NCI-H526 (cell line): ENCODE measurements at places on chromosomes 3 and 15.

DNA sequence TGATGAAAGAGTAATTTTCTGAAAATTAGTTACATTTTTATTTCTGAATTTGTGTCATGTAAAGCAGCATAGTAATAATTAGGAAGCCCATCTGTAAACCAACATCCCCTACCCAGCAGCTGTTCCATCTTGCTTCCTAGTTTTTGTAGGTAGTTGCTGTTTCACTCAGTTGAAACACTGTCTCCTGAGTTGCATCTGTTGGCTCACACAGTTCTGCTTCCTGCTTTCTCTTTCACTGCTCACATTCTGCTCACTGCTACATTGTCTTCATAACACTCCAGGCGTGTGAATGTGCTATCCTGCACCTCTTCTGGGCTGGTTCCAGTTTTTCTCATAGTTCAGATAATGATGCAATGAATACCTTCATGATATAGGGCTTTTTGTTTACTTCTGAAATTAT, 123.4 kb downstream of the EPHB1 start:
- no peak for DNase-seq

DNA sequence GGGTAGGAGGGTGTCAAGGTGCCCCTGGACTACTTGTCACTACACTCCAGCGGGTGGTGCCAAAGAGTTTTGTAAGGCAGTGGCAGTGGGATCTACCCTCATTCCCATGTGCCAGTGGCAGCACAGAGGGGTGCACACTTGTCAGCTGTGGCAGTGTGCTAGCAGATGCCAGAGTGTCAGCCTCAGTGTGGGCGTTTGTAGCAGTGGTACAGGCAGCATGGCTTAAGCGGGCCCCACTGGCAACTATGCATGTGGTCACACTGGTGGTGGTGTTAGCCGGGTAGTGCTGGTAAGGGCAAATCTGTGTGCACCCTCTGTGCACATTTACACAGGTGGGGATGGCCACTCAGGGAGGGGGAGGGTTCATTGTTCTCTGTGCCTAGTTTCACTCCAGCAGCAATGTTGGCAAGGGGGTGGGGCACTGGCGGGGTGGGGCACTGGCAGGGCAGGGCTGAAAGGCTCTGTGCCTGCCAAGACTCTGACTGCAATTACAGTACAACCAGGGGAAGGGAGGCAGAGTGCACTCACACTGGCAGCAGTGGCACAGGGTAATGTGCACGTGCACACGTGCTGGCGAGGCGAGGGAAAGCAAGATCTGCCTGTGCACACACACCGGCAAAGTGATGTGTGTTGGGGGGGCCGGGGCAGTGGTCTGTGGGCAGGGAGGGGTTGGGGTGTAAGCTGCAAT, 31.8 kb downstream of the MYO9A start:
- no peak for DNase-seq

GRCh38 chr15:59867086-59867855, 136.8 kb upstream of the FOXB1 start:
- no peak for DNase-seq

GRCh38 chr3:104873331-104873730, 493.4 kb upstream of the ALCAM start:
- no peak for DNase-seq

- no peak for DNase-seq
Measured at GRCh38 chr3:98702166-98702565, 61.0 kb upstream of the ST3GAL6 start.

DNA sequence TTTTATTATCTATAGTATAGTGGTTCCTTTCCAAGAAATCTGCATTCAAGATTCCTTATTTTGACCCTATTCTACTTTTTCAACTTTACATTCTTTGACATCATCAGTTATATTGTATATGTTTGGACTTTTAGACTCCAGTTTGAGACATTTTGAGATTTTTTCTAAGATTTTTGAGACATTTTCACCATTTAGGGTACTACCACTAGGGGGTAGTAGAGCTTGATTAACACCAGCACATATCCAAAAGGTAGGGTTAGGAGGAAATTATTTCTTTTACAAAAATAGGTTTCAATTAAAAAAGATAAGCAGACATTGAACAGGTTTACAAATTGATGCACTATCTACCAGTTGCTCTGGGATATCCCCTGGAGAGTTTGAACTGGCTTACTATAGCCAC, 262.5 kb downstream of the SCAPER start:
- DNase-seq: no peak

DNA sequence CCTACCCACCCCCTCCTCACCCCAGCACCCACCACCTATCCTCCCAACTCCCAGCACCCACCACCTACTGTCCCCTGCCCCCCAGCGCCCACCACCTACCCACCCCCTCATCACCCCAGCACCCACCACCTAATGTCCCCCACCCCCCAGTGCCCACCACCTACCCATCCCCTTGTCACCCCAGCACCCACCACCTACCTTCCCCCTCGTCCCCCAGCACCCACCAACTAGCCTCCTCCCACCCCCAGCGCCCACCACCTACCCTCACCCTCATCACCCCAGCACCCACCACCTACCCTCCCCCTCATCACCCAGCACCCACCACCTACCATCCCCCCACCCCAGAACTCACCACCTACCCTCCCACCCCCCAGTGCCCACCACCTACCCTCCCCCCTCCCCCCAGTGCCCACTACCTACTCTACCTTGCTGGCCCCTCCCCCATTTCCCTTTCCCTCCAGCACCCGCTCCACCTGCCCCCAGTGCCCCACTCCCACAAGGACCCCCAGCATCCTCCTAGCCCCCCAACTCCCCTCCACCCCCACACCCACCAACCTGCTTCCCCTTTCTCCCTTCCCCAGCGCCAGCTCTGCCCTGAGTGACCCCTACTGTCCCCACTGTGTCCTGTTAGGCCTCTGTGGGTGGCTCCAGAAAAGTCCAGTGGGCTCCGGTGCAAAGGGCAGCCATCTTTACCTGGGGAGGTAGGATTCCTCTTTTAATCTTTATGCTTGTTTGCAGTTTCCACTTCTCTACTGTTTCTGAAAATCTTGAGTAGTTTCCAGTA, 1.2 kb downstream of the UROC1 start:
- DNase-seq: no peak

GRCh38 chr3:77489216-77489615, 449.3 kb downstream of the ROBO2 start:
- no peak for DNase-seq
